ENCODE measurements at places on chromosomes 3 and 15.

DNA sequence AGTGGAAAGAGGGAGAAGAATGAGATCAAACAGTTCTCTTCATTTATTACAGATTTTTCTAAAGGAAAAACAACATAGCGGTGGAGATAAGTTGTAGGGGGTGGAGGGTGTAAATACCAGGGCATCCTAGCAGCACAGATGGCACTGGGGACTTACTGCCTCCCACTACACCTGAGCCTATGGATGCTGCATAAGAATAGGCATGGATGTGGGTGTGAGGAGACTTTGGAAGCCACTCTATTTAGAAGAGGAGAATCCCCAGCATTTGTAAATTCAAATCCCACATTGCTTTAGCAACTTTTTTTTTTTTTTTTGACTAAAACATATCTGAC lies 27.4 kb upstream of the IL1RAP start:
- DNase-seq: no peak

- no peak for DNase-seq
Measured at GRCh38 chr3:168939651-168940238, 723.8 kb downstream of the MECOM start.

DNA sequence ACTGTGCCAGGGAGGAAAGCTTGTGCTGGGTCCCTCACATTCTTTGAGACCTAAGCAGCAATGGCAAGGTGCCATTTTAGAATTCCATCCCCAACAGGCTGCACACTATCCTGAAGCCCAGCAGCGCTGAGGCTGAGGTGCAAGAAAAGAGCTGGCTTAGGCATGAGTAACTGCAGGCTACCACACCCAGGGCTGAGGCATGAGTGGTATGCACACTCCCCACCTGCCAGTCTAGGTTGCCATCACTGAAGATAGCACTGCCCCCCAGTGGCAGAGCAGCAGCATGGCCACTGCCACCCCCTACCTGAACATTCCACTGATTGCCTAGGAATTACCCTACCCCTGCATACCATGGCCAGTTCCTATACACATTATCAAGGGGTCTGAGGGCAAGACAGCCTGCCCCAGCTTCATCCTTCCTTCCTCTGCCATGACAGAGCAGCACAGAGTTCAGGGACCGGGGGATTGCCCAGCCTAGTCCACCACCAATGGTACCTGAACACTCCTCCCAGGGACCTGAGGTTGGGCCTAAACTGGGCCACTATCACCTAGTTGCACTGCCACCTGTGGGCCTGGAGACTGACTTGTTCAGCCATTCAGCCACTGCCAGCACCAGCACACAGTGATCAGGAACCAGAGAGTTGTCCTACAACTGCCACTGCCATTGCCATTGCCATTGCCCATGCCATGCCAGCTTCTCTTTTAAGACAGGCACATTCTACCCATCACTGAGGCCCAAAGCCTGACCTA lies 129.8 kb downstream of the SATB1 start:
- DNase-seq: peak; percentile 37

GRCh38 chr3:60076331-60076730 lies 1026.5 kb upstream of the CFAP20DC start:
- DNase-seq: no peak

DNA sequence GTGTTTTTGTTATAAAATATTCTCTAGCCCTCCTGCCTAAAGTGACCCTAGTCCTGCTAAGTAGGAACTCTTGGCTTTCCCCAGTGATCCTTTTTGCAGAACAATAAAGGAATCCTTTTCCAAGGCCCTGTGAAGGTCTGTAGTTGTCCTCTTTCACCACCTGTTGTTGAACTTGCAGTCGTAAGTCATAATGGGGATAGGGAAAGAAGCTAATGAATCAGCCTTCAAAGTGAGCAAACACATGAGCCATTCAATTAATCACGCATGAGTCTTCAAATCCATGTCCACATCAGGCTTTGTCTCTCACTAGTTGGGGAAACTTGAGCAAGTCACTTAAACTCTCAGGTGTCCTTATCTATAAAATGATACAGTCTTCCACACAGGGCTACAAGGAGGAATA lies 27.6 kb downstream of the ZNF860 start:
- no peak for DNase-seq

DNA sequence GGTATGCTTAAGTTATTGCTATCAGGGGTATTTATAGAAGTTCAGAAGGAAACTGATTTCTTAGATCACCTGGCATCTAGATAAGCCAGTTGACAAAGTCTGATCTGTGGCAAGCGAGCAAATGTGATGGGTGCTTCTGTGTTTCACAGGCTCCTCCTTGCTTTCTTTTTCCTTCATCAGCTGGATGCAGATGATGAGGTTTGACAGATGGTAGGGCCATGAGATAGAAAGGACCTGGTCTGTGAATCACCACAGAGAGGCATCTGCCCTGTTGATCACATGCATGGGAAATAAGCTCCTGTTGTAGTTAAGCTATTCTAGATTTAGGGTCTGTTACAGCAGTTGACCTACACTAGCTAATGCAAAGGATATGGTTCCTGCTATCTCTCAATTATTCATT lies 372.0 kb downstream of the NEK10 start:
- no peak for DNase-seq

- DNase-seq: peak; percentile 65
Measured at GRCh38 chr15:51281368-51281967, 56.9 kb downstream of the CYP19A1 start.

- DNase-seq: peak; percentile 22
Measured at GRCh38 chr3:50274371-50275104, 4.3 kb upstream of the LSMEM2 start.

DNA sequence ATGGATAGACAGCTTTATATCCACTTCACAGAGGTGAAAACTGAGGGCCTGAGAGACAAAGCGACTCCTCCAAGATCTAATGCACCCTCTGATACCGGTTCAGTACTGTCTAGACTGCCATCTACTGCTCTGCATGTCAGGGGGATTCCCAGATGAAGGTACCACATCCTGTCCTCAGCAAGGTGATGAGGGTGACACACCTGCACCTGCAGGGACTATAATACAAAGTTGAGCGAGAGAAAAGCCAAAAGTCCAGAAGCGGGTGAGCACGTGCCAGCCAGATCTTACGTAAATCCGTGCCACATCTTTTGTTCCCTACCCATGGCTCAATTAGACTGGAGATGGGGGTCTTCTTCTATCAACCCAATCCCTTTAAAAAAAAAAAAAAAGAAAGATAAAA lies 32.4 kb upstream of the HES1 start:
- DNase-seq: no peak

DNA sequence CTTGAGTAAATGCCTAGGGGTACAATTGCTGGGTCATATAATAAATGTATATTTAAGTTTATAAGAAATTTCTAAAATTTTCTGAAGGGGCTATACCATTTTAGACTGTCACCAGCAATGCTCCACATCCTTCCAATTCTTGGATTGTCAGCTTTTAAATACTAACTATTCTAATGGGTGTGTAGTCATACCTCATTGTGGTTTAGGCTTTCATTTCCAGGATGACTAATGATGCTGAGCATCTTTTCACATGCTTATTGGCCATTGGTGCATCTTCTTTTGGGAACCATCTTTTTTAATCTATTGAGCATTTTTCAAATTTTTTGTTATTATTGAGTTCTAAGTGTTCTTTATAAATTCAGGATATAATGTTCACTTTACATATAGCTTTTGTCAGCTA lies 52.5 kb upstream of the CORO2B start:
- DNase-seq: no peak

DNA sequence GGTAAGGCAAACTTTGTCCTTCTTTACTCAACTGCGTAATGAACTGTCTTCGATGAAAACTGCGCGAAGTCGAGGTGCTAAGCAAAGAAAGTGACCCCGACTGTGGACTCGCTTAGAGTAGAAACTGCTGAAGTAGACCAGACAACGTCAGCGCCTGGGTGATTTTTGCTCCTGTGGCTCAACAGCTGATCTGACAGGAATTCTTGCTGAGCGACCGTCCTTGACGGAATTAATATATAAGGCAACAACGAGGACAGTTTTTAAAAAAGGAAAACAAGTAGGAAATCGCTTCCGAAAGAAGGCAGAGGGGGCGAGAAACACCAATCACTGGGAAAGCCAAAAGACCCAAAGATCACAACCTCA lies 541 bp downstream of the RPS27L start:
- peak; percentile 22 for DNase-seq

DNA sequence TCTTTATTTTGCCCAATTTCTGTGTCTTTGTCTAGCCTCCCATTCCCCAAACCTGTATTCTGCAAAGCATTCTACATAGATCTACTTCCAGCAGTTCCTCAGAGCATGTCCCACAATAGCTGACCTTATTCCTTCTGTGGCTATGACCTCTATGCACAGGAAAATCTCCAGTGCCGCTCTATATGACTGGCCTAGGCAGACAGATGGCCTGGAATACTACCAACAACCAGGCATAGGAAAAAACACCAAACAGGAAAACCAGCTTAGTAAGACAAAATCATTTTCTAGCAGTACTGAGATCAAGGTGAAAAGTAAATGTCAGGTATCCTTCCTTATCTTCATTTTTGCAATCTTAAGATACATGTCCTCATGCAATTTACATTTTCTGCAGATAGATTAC lies 1115.0 kb downstream of the IGSF11 start:
- no peak for DNase-seq

DNA sequence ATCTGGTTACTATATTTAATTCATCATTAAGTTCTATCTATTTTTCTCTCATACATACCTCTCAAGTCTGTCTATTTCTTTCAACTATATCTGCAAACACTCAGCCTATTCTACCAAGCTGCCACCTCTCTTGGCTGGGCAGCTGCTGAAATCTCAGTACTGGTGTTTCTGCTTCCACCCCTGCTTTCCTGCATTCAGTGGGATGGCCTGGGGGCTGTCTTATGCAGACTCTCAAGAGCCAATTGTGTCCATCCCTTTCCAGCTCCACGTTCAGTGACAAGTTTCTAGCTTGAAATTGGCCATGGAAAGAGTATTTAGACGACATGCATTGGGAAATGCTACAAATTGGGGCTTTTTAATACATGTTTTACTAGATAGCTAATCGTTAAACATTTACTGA lies 378.4 kb upstream of the DPPA4 start:
- no peak for DNase-seq

GRCh38 chr15:58703610-58704009 lies 45.9 kb downstream of the ADAM10 start:
- DNase-seq: no peak

DNA sequence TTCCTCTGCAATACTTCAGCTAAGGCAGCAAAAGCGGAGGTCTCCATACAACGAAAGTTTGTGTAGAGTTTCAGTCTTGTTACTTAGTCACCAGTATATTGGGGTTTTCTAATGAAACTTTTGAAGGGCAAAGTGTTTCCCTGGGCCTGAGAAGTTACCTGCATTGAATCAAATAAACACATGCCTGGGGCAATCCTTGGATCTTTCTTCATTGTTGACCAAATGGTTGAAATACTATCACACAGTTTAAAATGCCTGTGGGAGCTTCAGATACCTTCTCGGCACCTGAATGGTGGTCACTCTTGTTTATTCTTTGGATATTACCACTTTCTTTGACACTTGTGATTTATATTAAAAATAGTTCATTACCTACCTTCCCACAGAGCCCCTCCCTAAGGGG lies 988 bp upstream of the CHSY1 start:
- DNase-seq: no peak

DNA sequence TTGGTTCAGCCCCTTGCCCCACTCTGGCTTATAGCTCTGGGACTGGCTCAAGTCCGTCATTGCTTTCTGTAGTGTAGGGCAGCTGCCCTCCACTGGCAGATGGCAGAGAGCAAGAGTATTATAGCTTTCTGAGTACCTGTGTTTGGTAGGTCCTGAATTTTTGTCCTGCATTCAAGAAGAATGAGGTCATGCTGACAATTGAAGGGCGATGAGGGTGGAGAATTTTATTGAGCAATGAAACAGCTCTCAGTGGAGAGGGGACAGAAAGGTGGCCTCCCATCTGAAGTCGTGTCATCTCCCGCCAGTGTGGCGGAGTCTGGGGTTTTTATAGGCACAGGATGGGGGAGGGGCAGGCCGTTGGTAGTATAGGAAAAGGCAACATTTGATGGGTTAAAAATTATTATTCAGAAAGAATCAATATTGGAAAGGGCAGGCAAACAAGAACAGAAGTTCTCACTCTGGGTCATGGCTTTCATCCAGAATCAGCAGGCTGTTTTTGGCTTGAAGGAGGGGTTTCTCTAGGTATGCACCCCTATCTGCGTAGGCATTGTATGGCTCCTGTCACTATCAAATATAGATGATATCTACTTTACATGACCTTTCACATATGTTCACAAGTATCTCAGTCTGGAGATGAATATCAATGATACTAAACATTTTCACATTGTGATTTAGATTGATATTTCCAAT lies 1239.7 kb upstream of the ALCAM start:
- no peak for DNase-seq

- DNase-seq: peak; percentile 89
Measured at GRCh38 chr15:32979710-32980109, 214.8 kb downstream of the FMN1 start.

DNA sequence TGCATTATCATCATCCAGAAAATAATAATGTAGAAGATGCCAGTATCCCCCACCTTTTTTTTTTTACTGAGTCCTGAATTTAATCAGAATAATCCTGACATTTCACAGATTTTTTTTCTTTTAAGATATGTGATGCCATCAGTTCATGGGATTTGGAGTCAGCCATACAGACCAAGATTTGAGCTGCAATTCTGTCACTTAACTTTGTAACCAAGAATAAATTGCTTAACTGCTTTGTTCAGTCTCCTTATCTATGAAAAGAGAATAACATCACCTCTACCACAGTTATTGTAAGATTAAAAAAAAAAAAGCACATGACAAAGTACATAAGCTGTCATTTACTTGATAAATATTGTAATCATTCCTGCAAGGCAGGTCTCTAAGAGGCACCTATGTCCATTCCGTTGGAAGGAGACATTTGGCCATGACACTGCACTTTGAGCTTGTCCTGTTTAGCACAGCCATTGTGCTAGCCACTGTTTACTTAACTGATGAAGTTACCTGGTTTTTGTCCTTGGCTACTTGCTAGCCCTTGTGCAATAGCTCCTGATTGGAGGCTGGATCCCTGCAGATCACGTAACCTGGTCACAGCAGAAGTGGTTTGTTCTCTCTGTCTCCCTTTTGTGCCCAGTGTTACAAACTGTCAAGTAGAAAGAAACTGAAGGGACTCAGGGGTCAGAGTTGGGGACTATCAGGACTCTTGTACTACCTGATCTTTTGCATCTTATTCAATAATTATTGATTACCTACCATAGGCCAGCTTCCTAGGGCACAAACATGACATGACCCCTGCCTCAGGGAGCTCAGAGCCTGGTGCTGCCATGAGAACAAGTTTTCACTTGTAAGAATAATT lies 306.0 kb downstream of the WDR72 start:
- DNase-seq: no peak

DNA sequence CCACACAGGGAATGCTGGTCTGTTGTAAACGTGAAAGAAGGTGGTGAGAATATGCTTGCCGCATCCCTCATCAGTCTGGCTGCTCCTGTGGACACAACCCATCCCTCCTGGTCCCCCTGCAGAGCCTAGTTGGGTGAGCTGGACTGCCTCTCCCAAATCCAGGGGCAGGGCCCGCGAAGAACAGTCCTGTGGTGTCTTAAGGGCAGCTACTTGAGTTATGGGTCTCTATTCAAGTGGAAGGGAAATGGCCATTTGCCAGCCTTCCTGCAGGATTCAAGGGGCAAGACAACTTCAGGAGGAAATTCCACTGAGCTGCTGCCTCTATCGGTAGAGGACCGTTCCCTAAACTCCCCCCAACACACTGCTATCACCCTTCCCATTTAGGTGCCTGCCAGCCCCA lies 98.9 kb downstream of the IQSEC1 start:
- DNase-seq: no peak

All from fibroblast of gingiva (primary cell).